ENCODE measurements at places on chromosomes 12 and 14. TPM values are rescaled to one million over a fixed set of nuclear protein-coding genes. Genes with fewer than 3 reads are reported as not detected.

CBLN3 gene
- 1.4 TPM for polyA plus RNA-seq

RNASE4 gene
- polyA plus RNA-seq, result 2.8 TPM

ZNF664 gene
- polyA plus RNA-seq, result 39.5 TPM

CCDC184 gene
- polyA plus RNA-seq, result 1.2 TPM

NOP9 gene
- polyA plus RNA-seq, result 21.4 TPM

SYCP3 gene
- 0.67 TPM for polyA plus RNA-seq

MUCL1 gene
- not detected for polyA plus RNA-seq

NXPH4 gene
- 3.8 TPM for polyA plus RNA-seq

PIP4K2C gene
- 14.3 TPM for polyA plus RNA-seq

NELL2 gene
- polyA plus RNA-seq, result 0.59 TPM

INHBC gene
- 0.07 TPM for polyA plus RNA-seq

NTN4 gene
- 46.9 TPM for polyA plus RNA-seq

AQP6 gene
- 0.31 TPM for polyA plus RNA-seq

Data from muscle of leg (tissue), 16 donors.